Activated T-helper 2 cell treated with anti-CD3 and anti-CD28 coated beads, Interferon-gamma antibody, Interleukin-2, Interleukin-4, amounts not matched to agents 10 μg/mL and 5 μg/mL and 100 μg/mL, durations not matched to agents 14 hours and 24 hours and 36 hours (primary cell): ENCODE measurements at places on chromosomes 2 and 18. TPM values are rescaled to one million over a fixed set of nuclear protein-coding genes. Genes with fewer than 3 reads are reported as not detected.

PPM1B gene
- 43.6 and 45.9 TPM in 2 replicates for total RNA-seq

SKA1 gene
- 23.5 and 23.6 TPM in 2 replicates for total RNA-seq

RAB17 gene
- total RNA-seq: 0.23 TPM in 1 of 2 replicates, not detected in the other

NAT8 gene
- not detected in 2 replicates for total RNA-seq

DNA sequence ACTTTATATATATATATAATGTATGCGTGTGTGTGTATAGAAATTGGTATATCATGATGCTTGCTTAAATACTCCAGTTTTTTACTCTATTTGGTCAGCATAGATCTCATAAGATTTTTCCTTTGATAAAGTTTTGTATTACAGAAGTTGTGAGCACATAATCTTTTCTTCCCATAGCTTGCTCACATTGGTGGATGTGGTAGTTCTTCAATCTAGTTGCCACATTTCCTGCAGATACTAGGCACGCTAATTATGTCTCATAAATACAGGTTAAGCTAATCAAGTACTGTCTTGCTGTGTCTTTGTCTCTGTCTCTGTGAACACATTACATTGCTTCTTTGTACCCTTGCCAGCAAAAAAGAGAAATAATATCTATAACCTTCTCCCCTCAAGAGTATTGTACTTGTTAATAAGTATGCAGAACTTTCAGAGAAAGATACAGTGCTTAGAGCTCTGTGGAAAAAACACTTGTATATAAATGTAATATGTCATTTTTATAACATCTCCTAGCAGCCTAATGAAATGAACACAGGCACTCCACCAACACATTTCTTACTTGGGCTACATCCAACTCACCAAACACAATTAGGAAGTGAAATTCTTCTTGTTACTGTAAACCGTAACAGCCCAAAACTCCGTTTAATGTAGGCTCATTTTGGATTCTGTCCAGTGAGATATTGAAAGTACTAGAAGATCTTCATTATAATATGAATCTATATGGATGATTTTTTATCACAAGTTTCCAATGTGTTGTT lies 306.7 kb upstream of the SLC8A1 start:
- DNase-seq: no peak

DNA sequence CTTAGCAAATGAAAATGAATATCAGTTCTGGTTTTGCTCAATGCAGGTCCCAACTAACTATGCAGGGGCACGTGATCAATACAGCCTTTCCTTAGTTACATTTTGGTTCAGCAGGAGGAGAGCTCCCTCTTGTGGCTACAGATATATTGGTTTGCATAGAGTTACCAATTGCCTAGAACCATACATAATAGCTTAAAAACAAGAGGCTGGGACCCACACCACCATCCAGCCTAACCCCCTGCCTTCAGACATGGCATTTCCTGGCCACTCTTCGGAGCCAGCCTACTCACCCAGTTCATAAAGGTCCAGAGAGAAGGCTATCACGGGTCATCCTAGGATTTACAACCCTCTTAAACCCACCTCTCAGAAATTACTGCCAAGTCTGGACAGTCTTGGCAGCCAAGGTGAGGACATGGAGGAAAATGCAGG lies 10.5 kb downstream of the CCDC93 start:
- peak; percentile 30 for DNase-seq

DNA sequence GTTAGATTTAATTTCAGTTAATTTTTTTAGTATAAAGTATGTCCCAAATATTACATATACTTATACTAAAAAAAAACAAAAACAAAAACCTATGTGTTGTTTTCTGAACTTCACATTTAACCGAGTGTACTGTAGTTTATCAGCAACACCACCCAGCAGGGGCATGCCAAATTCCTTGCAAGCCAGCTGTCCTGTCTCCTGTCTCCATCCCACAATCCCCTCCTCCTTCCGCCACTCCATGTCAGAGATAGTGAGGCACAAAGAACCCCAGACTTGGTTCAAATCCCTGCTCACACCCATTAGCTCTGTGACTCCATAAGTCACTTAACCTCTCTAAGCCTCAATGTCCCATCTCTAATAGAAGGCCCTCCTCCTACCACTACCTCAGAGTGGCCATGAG lies 9.4 kb downstream of the CHST10 start:
- DNase-seq: no peak

- no peak for DNase-seq
These were observed 3.0 kb downstream of the CLEC4F start for GRCh38 chr2:70817284-70817954.
